ENCODE measurements at places on chromosomes 5 and 9. TPM values are rescaled to one million over a fixed set of nuclear protein-coding genes. Genes with fewer than 3 reads are reported as not detected.
A peak's percentile ranks its signal among the peaks of the same experiment; 100 is the strongest.

GRCh38 chr5:69368458-69369339, 621 bp downstream of the AK6 start:
- H3K27ac ChIP-seq, result peak overlapping the region; percentile 100
- peak overlapping the region; percentile 98 for H3K4me3 ChIP-seq
- DNase-seq, result peak; percentile 54
- peaks cover 14% of the 10 kb centered on the region for H3K4me1 ChIP-seq

Gene SLC36A2
- total RNA-seq, result not detected

DNA sequence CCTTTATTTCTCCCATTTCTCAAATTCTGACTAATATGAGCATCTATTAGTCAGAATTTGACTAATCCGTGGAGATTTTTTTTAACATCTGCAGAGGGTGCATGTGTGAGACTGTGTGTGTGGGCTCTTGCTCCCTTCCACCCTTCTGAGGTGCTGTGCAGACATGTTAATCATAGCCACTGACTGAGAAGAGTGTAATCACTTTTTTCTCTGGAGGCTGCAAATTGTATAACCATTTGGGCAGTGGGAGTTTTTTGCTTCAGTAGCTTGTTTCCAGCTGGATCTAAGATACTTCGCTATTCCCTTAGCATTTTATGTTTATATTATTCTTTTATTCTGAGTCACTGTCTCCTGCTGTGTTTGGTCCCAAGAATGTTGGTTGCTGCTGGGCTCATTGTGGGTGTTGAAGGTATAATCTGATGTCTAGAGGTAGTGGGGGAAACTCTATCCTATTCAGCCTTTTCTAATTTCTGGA, 66.2 kb downstream of the ARHGEF28 start:
- H3K27me3 ChIP-seq, result no peaks in the 10 kb centered on the region
- peak overlapping the region; percentile 69 for H3K27ac ChIP-seq
- H3K4me1 ChIP-seq, result peaks cover 32% of the 10 kb centered on the region
- H3K4me3 ChIP-seq, result no peak overlapping the region

DNA sequence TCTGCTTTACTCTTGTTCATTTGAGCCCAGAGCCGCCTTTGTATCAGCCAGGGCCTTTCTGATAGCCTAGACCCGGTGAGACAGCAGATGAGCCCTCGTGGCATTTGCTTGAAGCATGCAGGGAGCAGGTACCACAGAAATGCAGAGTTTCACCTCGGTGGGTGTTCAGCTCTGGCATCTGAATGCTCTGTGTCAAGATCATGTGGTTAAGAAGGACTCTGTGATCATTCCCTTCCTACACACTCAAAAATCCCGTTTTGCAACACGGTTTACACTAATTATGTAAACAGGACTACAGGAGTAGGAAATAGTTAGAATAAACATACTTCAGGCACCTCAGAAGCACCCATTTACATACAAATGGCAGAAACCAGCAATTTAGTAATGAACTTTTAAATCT, 67.2 kb downstream of the MVB12B start:
- peaks cover 10% of the 10 kb centered on the region for H3K4me1 ChIP-seq
- H3K27me3 ChIP-seq, result no peaks in the 10 kb centered on the region
- no peak overlapping the region for H3K4me3 ChIP-seq

DNA sequence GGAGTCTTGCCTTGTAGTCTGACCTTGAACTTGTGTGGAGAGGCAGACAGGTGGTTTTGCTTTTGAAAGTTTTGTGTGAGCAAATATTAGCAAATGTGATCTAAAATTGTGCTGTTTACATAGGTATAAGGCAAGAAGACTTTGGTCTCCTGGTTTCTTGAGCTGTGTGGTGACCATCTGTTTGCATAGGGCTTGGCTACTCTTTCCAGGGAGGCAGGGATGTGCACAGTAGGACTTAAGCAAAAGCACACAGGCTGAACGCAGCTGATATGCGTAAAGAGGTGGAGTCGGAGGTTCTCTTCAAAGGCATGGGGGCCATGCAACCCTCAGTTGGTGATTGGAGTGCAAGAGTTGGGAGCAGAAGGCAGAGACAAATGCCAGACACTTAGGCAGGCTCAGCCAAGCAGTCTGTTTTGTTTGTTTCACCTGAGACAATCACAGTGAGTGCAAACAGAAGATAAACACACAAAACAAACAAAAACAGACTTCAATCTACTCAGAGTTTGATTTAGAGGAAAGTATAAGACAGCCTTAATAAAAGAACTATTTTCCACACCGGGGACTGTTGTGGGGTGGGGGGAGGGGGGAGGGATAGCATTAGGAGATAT, 744.2 kb downstream of the MTRR start:
- DNase-seq, result no peak
- H3K4me1 ChIP-seq, result no peaks in the 10 kb centered on the region
- H3K27me3 ChIP-seq, result no peaks in the 10 kb centered on the region
- H3K4me3 ChIP-seq, result no peak overlapping the region

GRCh38 chr9:81823672-81824554, 104.3 kb upstream of the SPATA31D4 start:
- peaks cover 4% of the 10 kb centered on the region for H3K27me3 ChIP-seq
- H3K4me1 ChIP-seq, result peaks cover 55% of the 10 kb centered on the region
- H3K27ac ChIP-seq, result no peak overlapping the region
- H3K4me3 ChIP-seq, result no peak overlapping the region
- no peaks in the 10 kb centered on the region for H3K36me3 ChIP-seq

- no peaks in the 10 kb centered on the region for H3K27me3 ChIP-seq
- H3K4me3 ChIP-seq, result no peak overlapping the region
These were observed 34.4 kb upstream of the DTWD2 start for GRCh38 chr5:119022773-119023172.

DNA sequence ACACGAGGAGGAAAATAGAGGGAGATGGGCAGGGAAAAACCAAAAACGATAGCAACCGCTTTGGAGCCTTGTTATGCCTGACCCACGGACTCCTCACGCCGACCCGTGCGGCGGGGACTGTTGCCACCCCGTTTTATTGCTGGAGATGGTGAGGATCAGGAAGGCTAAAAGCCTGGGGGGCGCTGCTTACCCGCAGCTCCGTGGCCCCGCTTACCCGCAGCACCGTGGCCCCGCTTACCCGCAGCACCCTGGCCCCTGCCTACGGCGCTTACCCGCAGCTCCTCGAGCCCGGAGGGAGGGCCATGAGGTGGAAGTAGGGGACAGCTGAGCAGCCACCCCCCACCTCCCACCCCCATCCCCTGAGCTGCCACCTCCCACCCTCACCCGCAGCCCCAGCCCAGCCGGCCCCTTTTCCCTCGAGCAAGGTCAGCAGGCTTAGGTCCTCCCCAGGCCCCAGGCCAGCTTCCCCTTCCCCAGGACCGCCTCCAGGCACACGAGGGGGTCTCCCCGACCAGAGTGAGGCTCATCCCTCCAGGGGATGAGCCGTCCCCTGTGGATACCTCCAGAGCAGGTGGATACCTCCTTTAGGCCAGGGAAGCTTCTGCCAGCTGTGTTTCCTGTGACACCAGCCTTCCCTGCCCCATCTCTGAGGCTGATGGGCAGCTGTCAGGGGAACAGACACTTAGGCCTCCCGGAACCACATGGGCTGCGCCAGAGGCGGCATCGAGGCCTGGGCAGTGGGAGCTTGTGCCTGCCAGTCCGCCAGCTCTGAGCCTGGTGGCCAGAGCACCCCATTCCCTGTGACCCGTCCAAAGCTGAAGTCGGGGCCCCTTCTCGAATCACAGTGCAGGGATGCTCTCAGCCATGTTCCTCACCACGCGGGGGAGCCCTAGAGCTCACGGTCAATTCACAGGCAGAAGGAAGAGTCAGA, 92.3 kb downstream of the LMX1B start:
- no peak for DNase-seq
- no peak overlapping the region for H3K4me3 ChIP-seq
- H3K4me1 ChIP-seq, result peaks cover 11% of the 10 kb centered on the region
- H3K27me3 ChIP-seq, result peaks cover 40% of the 10 kb centered on the region

Gene IFNA2
- total RNA-seq, result not detected

Gene KIF12
- 0.34 TPM for total RNA-seq

GRCh38 chr5:148974642-148975327, 88.1 kb downstream of the SH3TC2 start:
- no peaks in the 10 kb centered on the region for H3K36me3 ChIP-seq
- no peak overlapping the region for H3K27ac ChIP-seq
- H3K4me1 ChIP-seq, result peaks cover 39% of the 10 kb centered on the region
- no peaks in the 10 kb centered on the region for H3K27me3 ChIP-seq
- no peak overlapping the region for H3K4me3 ChIP-seq
- DNase-seq, result no peak
